ENCODE measurements at places on chromosomes 3 and 15. TPM values are rescaled to one million over a fixed set of nuclear protein-coding genes. Genes with fewer than 3 reads are reported as not detected.

CATSPER2 gene
- 1.3 TPM for polyA plus RNA-seq

GRCh38 chr15:73782344-73782959 is 29.3 kb upstream of the INSYN1 start:
- DNase-seq = peak; percentile 77

DNA sequence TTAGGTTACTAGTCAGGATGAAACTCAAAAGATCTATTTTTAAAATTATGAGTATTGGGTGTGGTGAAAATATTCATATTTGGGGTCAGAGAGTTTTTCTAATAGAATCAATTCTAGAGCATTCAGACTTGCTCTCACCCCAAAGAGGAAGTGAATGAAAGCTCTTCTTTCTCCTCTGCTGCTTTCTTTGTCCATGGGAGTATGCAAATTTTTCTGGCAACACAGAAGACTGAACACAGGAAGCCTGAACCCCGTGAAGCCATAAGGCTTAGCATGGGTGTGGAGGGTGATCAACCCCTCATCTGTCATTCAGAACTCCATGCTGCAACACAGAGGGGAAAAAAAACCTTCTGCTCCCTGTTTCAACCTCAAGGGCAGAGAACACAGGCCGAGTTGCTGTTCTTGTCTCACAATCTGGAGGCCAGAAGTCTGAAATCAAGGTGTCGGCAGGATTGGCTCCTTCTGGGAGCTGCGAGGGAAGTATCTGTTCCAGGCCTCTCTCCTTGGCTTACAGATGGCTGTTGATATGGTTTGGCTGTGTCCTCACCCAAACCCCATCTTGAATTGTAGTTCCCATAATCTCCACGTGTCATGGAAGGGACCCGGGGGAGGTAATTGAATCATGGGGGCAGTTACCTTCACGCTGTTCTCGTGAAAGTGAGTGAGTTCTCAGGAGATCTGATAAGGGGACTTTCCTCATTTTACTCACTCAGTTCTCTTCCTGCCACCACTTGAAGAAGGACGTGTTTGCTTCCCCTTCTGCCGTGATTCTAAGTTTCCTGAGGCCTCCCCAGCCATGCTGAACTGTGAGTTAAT is 33.7 kb upstream of the CD47 start:
- DNase-seq = no peak

GRK7 gene
- polyA plus RNA-seq = not detected

GRCh38 chr3:193809106-193809505 is 216.1 kb downstream of the OPA1 start:
- DNase-seq = no peak

ADIPOQ gene
- 2.8 TPM for polyA plus RNA-seq

CCDC51 gene
- polyA plus RNA-seq = 10.5 TPM

MST1R gene
- 3.2 TPM for polyA plus RNA-seq

DNA sequence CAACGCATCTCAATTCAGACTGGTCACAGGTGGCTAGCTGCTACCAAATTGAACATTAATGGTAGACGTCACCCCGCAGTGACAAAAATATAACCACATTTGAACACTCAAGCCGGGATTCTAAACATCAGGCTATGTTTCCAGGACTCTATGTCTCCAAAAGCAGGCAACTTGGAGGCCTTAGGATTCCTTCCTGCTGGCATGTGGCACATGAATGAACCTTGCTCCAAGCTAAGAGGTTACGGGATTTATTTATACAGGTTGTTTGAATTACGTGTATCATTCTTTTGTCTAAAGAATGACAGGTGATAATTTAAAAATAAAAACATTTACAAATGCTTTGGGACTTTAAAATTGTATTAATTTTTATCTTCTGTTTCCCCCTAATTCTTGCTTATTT is 864.4 kb upstream of the CFAP20DC start:
- DNase-seq = no peak

- DNase-seq = no peak
Measured at GRCh38 chr15:75356006-75356405, 9.2 kb downstream of the NEIL1 start.

GHRL gene
- polyA plus RNA-seq = 0.56 TPM

GRCh38 chr15:38068626-38069391 is 134.4 kb downstream of the TMCO5A start:
- peak; percentile 74 for DNase-seq

IQCF5 gene
- polyA plus RNA-seq = not detected

GRCh38 chr15:68551296-68551635 is 27.5 kb upstream of the CORO2B start:
- no peak for DNase-seq

COL6A5 gene
- polyA plus RNA-seq = 0.04 TPM

- DNase-seq = peak; percentile 97
Measured at GRCh38 chr3:136861890-136862616, at the start of gene NCK1. Gene NCK1 (plus strand): TSS chr3:136862208. CDS start chr3:136928002, 65,794 bp downstream.
